ENCODE measurements at places on chromosomes 7 and 10.

GRCh38 chr7:147756300-147756699 lies 834.3 kb upstream of the C7orf33 start:
- no peak for DNase-seq

GRCh38 chr7:115078386-115078785 lies 156.5 kb downstream of the MDFIC start:
- DNase-seq = no peak

DNA sequence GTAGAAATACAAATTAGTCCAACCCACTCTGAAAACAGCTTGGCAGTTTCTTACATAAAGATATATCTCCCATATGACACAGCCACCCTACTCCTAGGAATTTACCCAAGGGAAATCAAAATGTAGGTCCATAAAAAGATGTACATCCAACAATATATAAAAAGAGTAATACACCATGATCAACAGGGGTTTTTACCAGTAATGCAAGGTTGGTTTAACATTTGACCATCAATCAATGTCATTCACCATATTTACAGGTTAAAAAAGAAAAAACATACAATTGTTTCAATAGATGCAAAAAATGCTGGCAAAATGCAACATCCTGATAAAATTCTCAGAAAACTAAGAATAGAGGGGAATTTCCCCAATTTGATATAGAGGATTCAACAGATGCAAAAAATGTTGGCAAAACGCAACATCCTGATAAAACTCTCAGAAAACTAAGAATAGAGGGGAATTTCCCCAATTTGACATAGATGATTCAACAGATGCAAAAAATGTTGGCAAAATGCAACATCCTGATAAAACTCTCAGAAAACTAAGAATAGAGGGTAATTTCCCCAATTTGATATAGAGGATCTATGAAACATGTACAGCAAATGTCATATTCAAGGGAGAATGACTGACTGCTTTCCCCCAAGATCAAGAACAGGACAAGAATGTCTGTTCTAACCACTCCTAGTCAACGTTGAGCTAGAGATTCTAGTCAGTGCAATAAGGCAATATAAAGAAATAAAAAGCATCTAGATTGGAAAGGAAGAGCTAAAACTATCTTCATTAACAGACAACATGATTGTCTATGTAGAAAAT lies 13.7 kb downstream of the ADAP1 start:
- no peak for DNase-seq

DNA sequence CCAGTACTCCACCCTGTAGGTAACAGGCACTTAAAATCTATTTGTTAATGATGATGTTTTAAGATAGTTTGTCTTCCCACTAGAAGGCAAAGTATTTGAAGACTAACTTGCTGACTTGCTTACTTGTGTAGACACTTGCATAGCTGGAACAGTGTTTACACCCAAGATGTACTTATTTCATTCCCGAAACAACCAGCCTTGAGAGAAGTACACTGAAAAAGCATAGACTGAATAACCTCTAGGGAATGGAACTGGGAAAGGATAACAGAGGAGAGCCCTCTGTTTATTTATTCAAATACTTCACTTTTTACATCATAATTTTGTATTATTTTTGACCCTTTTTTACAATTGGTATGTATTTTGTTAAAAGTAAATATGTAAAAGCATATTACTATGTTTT lies 33.1 kb upstream of the TMEM26 start:
- DNase-seq = no peak

DNA sequence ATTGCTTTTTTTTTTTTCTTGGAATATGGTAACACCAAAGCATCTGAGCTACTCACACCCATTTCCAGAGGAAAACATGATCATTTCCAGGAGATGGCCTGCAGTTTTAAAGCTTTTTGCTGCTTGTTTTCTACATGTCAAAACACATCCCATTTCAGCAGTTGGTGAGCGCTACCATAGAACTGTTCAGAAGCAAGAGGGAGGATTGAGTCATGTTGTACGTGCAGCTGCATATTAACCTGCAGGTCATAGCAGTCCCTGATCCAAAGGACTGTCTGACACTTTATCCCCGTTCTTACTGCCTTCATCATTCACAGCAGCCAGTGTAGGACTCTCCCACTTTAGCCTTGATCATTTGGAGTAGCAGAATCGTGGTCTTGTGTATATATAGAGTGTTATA lies 124.6 kb downstream of the AUTS2 start:
- DNase-seq = no peak

DNA sequence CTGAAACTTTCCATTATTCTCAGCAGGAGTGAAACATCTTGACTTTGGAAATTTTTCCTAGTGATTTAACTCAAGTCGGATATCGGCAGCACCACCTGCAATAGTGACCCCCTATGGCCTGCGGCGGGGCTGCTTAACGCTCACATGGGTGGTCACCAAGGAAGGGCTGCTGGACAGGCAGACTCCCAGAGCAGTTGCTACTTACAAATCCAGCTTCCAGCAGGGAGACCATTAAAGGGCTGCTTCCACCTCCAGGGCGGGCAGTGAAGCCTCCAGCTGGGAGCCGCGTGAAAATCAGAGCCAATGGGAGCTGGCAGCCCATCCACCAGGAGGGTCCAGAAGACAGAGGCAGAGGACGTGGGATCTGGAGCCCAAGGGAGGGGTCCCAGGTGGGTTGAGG lies 122.5 kb downstream of the MGMT start:
- DNase-seq = no peak

DNA sequence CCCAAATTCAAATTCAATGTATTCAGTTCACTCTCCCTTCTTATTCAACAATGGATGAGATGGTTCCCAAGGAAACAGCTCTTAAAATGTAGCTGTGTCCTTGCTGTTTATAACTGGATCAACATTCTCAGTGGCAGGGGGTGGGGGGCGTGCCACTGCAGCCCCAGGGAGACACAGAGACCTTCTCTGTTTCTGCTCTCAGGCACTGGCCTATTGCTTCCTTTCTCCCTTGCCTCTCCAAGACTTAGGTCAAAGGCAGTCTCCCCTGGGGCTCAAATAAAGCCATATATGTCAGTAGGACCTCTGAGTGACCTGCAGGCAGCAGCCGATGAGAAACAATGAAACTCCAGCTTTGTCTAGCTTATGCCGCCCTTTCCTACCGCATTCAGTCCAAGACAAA lies 20.7 kb downstream of the VSTM4 start:
- DNase-seq = no peak

Measured in HT1080 (cell line).